Stomach (tissue), 19 donors: ENCODE measurements at places on chromosomes 12 and 14. TPM values are rescaled to one million over a fixed set of nuclear protein-coding genes. Genes with fewer than 3 reads are reported as not detected.

GRCh38 chr12:54082397-54082892 is 28.8 kb downstream of the HOXC4 start:
- H3K27ac ChIP-seq, result peak overlapping the region; percentile 90
- peaks cover 12% of the 10 kb centered on the region for H3K4me1 ChIP-seq
- H3K36me3 ChIP-seq, result no peaks in the 10 kb centered on the region

GRCh38 chr14:95656634-95657033 is 29.6 kb upstream of the TCL1B start:
- DNase-seq, result no peak
- H3K27me3 ChIP-seq, result peaks cover 34% of the 10 kb centered on the region
- H3K4me3 ChIP-seq, result no peak overlapping the region
- H3K27ac ChIP-seq, result no peak overlapping the region
- no peaks in the 10 kb centered on the region for H3K4me1 ChIP-seq

DNA sequence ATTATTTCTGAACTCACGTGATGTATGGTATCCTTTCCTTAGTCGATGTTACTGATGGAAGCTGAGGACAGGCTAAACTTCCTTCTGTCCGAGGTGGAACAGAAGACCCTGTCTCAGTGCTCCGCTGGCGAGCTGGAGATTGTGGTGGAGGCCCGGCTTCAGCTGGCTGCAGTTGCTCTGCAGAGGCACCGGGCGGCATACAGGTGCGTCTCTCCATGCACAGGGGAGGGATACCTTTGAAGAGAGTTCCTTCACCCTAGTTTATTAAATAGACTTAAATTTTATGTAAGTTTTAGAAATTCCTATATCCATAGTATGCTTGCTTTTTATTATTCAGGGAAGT is 186.7 kb upstream of the NEDD1 start:
- H3K27me3 ChIP-seq, result no peaks in the 10 kb centered on the region
- peak overlapping the region; percentile 8 for H3K27ac ChIP-seq
- H3K36me3 ChIP-seq, result no peaks in the 10 kb centered on the region
- peaks cover 8% of the 10 kb centered on the region for H3K4me1 ChIP-seq

DNA sequence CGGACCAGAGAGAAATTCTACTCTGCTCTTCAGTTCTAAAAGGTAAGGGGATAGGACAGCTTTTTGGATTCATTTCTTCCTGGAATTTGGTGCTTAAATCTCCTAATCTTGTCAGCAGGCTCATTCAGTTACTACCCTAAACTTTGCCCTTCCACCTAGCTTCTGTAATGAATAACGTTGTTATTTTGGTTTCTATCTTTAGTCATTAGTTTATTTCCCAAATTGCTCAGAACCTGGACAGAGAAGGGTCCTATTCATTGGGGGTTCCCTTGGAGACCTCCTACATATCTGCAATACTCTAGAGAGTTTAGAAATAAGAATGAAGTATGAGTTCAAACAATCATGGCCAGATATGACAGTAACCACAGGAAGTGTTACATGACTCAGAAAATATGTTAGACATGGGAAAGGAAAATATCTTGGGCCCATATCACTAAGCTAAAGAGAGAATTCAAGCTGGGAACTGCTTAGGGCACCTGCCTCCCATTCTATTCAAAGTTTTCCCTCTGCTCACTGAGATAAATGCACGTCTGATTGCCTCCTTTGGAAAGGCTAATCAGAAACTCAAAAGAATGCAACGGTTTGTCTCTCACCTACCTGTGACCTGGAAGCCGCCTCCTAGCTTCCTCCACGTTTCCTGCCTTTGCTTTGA is 87.9 kb downstream of the GAS2L3 start:
- H3K27me3 ChIP-seq, result no peaks in the 10 kb centered on the region
- H3K36me3 ChIP-seq, result no peaks in the 10 kb centered on the region
- no peaks in the 10 kb centered on the region for H3K4me1 ChIP-seq
- H3K4me3 ChIP-seq, result no peak overlapping the region
- DNase-seq, result no peak
- no peak overlapping the region for H3K27ac ChIP-seq

ERBB3 gene
- total RNA-seq, result 218 TPM

DNA sequence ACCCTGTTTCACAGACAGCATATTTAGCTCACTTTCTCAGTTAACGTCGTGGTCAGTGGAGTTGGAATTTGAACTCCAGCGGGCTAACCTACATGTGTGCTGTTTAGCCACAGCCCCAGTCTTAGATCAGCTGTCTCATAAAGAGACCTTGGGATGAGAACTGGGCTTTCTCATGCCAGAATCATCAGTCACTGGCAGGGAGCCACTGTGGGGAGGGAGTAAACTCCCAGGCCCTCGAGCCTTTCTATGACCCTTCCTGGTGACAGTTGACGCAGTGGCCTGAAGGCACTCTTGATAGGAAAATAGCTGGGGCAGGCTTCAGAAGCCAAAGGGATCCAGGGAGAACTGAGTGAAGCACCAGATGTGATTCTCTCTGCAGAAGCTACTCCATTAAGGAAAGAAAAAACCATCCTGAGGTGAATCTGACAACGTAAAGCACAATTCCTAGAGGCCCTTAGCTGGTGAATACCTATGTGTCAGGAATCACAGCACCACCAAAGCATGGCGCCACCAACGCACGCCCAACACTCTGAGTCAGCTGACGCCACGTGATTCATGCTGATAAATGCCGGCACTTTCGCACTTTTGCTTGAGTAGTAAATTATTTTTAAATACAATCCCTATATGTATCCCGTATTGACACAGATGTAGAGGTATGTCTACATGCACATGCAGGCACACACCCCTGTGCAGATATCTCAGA is 279.6 kb upstream of the TMEM132C start:
- no peak overlapping the region for H3K27ac ChIP-seq
- H3K4me3 ChIP-seq, result no peak overlapping the region
- no peak for DNase-seq
- no peaks in the 10 kb centered on the region for H3K27me3 ChIP-seq
- H3K36me3 ChIP-seq, result no peaks in the 10 kb centered on the region
- H3K4me1 ChIP-seq, result no peaks in the 10 kb centered on the region

GRCh38 chr14:40318211-40318719 is 886.0 kb upstream of the FBXO33 start:
- no peaks in the 10 kb centered on the region for H3K36me3 ChIP-seq
- no peaks in the 10 kb centered on the region for H3K4me1 ChIP-seq
- no peak overlapping the region for H3K27ac ChIP-seq
- no peak overlapping the region for H3K4me3 ChIP-seq

DNA sequence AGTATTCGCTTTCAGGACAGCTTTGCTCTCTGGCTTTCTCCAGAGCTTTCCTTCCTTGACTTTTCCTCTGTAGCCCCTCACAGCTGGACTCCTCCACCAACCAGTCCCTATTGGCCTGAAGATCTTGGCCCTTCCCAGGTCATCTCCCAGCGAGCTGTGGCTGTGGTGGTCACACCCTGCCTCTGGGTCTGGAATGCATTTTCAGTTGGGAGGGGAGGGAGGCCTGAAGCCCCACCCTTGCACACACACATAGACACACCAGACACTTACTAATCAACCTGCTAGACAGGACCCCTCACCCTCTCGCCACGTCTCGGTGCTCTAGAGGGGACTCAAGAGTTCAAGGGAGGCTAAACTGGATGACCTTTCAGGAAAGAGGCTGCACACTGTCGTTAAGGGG is 13.9 kb downstream of the JDP2 start:
- DNase-seq, result no peak
- peak overlapping the region; percentile 45 for H3K27ac ChIP-seq
- peaks cover 68% of the 10 kb centered on the region for H3K4me1 ChIP-seq
- no peaks in the 10 kb centered on the region for H3K27me3 ChIP-seq

DNA sequence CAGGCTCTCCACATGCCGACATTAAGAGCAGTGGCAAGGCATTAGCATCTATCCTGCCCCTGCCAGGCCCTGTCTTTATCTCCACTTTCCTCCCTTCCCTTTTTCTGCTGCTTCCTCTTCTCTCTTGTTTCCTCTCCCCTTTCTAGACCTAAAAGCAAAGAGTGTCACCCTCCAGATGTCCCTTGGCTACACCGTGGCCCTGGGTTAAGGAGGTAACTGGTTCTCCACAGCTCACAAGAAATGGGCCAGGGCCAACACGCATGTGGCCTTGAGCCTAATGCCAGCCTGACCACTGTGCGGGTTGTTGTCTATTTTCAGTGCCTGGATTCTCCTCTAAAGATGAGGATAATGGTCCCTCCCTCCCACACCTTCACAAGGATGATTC is 41.7 kb upstream of the DDX11 start:
- no peak for DNase-seq
- no peaks in the 10 kb centered on the region for H3K27me3 ChIP-seq
- no peak overlapping the region for H3K4me3 ChIP-seq
- no peaks in the 10 kb centered on the region for H3K4me1 ChIP-seq
- no peak overlapping the region for H3K27ac ChIP-seq
- no peaks in the 10 kb centered on the region for H3K36me3 ChIP-seq

PRH1 gene
- total RNA-seq, result 23.3 TPM
